ENCODE measurements at places on chromosomes 16 and 17.

GRCh38 chr17:31321481-31321880 is at the start of gene EVI2A:
TSS of gene EVI2A (minus strand) at chr17:31321622. CDS start at chr17:31319013, 2,609 bp downstream.
- peak; percentile 61 for DNase-seq

GRCh38 chr16:58417600-58417999 is 25.3 kb downstream of the GINS3 start:
- DNase-seq, result no peak

GRCh38 chr16:67356396-67356795 is 29.8 kb downstream of the LRRC36 start:
- DNase-seq, result no peak

- DNase-seq, result no peak
Measured at GRCh38 chr16:26053889-26054288, 362.1 kb downstream of the HS3ST4 start.
